Activated T-cell treated with anti-CD3 and anti-CD28 coated beads, Interleukin-2, amount 50 U/mL, for 4 hours (primary cell): ENCODE measurements at places on chromosomes 4 and X. TPM values are rescaled to one million over a fixed set of nuclear protein-coding genes. Genes with fewer than 3 reads are reported as not detected.

GRCh38 chrX:104659005-104659744 lies 93.2 kb downstream of the IL1RAPL2 start:
- no peak for DNase-seq

- no peak for DNase-seq
These were observed 6.8 kb downstream of the AIMP1 start for GRCh38 chr4:106323119-106323518.

GRCh38 chr4:15738877-15739276 lies 36.0 kb downstream of the BST1 start:
- no peak for DNase-seq

DNA sequence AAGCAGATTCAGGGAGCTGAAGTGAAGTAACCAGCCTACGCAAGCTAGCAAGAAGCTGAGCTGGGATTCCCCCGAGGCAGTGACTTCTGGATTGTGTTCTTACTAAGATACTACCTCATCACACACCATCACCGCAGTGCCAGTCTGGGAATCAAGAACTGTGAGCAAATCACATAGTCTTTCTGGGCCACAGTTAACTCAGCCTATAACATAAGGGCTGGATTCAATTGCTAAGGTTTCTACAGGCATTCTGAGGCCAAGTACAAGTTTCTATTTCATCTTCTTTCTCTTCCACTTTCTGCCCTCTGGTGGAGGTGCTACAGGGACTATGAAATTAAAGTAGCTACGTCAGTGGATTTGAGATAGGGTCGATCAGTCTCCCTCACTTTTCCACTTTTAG lies 1.4 kb upstream of the CORIN start:
- peak; percentile 7 for DNase-seq

- no peak for DNase-seq
These were observed 38.9 kb downstream of the KIT start for GRCh38 chr4:54696649-54697048.

- no peak for DNase-seq
These were observed 63.7 kb upstream of the FMR1 start for GRCh38 chrX:147847999-147848398.

- no peak for DNase-seq
These were observed 99.6 kb downstream of the CFAP47 start for GRCh38 chrX:36019125-36019524.

- DNase-seq = no peak
These were observed 454.7 kb downstream of the PPP4R3C start for GRCh38 chrX:27008486-27008885.

DNA sequence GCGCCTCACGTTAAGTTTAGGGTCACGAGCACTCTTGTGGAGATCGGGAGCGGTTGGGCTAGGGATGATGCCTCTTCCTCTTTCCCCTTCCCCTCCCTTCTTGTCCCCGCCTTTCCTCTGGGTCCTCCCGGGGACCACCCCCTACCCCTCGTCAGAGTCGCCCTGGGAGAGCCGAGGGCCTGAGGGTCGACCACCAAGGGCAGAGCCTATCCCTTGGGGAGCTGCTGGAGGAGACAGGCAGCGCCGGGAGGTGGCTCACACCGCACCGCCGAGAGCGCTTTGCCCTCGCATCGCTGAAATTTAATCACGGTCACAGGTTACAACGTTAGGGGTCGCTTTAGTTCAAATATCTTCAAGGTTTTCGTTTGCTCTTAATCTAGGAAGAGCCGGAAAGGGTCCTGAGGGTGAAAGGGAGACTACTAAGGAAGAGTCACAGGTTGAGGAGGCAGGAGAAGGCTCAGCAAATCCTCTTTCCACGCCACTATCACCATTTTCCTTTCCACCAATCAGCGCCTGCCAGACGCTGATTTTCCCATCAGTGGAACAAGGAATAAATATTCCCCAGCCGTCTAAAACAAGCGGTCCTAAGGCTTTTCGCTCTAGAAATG lies 528 bp upstream of the SNCA start:
- no peak for DNase-seq

DNA sequence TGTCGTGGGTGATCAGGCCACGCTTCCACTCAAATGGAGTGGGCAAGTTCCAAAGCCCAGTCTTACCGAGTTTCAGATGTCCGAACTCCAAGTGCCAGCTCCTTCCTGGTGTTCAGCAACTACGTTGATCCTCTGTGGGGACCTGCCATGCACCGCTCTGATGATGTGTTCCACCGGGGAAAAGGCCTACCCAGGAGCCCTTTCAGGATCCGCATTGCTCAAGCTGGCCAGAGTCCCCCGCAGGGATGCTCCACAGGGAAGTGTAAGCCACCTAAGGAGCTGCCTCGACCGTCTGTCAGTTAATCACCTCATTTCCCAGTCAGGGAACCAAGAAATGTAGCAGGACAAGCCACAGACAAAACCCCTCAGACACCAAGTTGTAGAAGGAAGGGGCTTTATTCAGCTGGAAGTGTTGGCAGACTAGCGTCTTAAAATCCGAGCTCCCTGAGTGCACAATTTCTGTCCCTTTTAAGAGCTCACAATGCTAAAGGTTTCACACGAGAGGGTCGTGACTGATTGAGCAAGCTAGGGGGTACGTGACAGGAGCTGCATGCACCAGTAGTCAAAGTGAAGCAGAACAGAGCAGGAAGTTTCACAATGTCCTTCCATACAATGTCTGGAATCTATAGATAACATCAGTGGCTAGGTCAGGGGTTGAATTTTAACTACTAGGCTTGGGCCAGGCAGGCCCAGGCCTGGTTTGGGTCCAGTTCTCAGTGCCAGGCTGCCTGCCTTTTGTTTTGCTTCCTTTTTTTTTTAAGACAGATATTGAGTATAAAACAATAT lies 126.2 kb upstream of the ZDHHC15 start:
- DNase-seq = no peak

GRCh38 chr4:184453365-184454160 lies 20.8 kb downstream of the IRF2 start:
- peak; percentile 20 for DNase-seq

The CT47A1 gene
- total RNA-seq = not detected

The JADE3 gene
- 1.2 TPM for total RNA-seq

The DMRTC1 gene
- not detected for total RNA-seq

The SYNPO2 gene
- 0.24 TPM for total RNA-seq

The SPANXA1 gene
- total RNA-seq = not detected

The NUDT10 gene
- total RNA-seq = 1.2 TPM

The LRRC66 gene
- not detected for total RNA-seq

The NAP1L5 gene
- total RNA-seq = 5.6 TPM

The RASL11B gene
- 0.16 TPM for total RNA-seq

The TMEM192 gene
- 16.4 TPM for total RNA-seq

The CHRDL1 gene
- total RNA-seq = not detected
